ENCODE measurements at places on chromosomes 2 and 18. TPM values are rescaled to one million over a fixed set of nuclear protein-coding genes. Genes with fewer than 3 reads are reported as not detected.
A peak's percentile ranks its signal among the peaks of the same experiment; 100 is the strongest.

DNA sequence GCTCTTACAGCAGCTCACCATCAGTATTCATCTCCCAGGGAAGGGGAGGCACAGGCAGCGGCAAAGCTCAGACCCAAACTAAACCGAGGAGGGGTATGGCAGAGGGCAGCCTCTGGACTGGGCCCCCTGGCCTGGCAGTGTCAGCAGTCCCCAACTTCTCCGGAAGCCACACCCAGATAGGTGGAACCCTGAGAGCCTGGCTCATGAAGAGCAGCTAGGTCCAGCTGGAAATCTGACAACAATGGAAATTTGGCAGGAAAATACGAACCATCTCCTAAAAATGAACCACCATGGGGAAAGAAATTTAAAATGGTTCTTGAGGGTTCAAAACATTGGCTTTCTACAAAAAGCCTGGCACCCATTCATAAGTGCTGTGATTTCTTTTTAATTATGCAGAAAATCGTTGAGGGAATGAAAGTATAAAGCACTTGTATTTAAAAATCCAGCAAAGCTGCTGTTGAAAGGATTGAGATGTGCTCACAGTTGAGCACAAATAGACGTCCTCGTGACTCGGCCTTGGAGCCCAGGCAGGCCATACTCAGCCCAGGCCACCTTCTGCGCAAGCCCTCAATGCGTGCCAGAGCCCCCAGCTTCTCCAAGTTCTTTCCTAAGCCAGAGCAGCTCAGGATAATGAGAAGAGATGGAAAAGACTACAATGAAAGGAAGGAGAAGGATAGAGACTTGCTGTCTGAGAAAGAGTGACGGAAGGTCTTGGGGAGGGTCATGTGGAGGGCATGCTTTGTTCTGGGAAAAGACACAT lies 93.0 kb downstream of the COL6A3 start:
- peaks cover 100% of the 10 kb centered on the region for H3K4me1 ChIP-seq
- H3K27me3 ChIP-seq: no peaks in the 10 kb centered on the region
- H3K27ac ChIP-seq: peak overlapping the region; percentile 93
- DNase-seq: no peak
- no peaks in the 10 kb centered on the region for H3K36me3 ChIP-seq

- no peak for DNase-seq
- peaks cover 72% of the 10 kb centered on the region for H3K27me3 ChIP-seq
- H3K4me1 ChIP-seq: peaks cover 15% of the 10 kb centered on the region
- H3K36me3 ChIP-seq: no peaks in the 10 kb centered on the region
- H3K27ac ChIP-seq: no peak within 1 kb of the TSS
These were observed at the start of gene POMC for GRCh38 chr2:25168256-25169072. POMC (minus strand) TSS chr2:25168580; CDS start chr2:25164772, 3,808 bp downstream.

DNA sequence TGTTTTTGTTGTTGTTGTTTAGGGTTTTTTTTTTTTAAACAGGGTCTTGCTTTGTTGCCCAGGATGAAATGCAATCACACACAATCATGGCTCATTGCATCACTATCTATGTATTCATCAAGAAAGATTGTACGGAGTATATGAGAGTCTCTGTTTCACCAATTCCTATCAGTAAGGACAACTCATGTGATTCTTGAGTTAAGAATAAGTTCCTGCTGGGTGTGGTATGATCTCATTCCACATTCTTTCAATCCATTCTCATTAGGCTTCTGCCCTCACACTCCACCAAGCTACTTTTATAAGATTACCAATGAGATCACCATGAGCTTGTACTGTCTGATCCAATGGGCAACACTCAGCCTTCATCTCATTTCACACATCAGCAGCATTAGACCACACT lies 9.1 kb upstream of the AP1S3 start:
- DNase-seq: no peak
- H3K36me3 ChIP-seq: peaks cover under 1% of the 10 kb centered on the region
- H3K4me3 ChIP-seq: no peak overlapping the region
- H3K4me1 ChIP-seq: no peaks in the 10 kb centered on the region

DNA sequence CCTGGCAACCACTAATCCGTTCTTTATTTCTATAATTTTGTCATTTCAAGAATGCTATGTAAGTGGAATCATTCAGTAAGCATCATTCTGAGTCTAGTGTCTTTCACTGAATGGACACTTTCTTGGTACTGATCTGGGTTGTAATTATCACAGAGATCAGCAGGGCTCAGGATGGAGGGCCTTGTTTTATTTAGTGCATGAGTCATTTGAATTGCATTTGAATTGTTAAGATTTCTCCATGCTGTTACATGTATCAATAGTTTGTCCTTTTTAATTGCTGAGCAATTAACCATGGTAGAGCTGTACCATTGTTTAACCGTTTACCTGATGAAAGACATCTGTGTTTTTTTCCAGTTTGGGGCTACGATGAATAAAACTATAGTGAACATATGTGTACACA lies 256.4 kb downstream of the THSD7B start:
- no peak overlapping the region for H3K4me3 ChIP-seq
- no peaks in the 10 kb centered on the region for H3K4me1 ChIP-seq
- H3K36me3 ChIP-seq: no peaks in the 10 kb centered on the region
- H3K27ac ChIP-seq: no peak overlapping the region
- DNase-seq: no peak

- H3K36me3 ChIP-seq: no peaks in the 10 kb centered on the region
- no peak overlapping the region for H3K27ac ChIP-seq
- no peak overlapping the region for H3K4me3 ChIP-seq
These were observed 15.8 kb upstream of the VWC2L start for GRCh38 chr2:214395040-214395439.

- no peak overlapping the region for H3K27ac ChIP-seq
- peaks cover 2% of the 10 kb centered on the region for H3K36me3 ChIP-seq
- H3K27me3 ChIP-seq: no peaks in the 10 kb centered on the region
- H3K4me3 ChIP-seq: no peak overlapping the region
- peaks cover 14% of the 10 kb centered on the region for H3K4me1 ChIP-seq
These were observed 159.5 kb downstream of the SEPTIN10 start for GRCh38 chr2:109454304-109454703.

GRCh38 chr2:136206613-136207012 lies 88.7 kb upstream of the CXCR4 start:
- no peaks in the 10 kb centered on the region for H3K36me3 ChIP-seq
- peak; percentile 77 for DNase-seq
- no peaks in the 10 kb centered on the region for H3K27me3 ChIP-seq
- no peaks in the 10 kb centered on the region for H3K4me1 ChIP-seq
- no peak overlapping the region for H3K27ac ChIP-seq
- no peak overlapping the region for H3K4me3 ChIP-seq

DNA sequence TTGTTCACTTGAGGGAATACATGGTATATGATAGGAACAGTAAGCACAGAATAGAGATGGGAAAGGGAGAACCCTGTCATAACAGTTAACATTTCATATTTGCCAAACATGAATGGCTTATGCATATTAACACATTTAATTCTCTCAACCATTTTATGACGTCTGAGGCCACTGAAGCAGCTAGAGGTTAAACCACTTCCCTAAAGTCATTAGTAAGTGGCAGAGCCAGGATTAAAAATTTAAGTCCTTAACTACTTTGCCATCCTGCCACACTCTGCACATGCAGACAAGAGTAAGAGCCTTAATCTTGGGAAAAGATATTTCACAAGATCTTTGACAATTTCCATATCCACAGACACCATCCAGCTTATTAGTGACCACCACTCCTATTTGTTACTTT lies 2.1 kb downstream of the LIPT1 start:
- H3K4me1 ChIP-seq: peaks cover 23% of the 10 kb centered on the region
- no peaks in the 10 kb centered on the region for H3K27me3 ChIP-seq
- no peaks in the 10 kb centered on the region for H3K36me3 ChIP-seq
- DNase-seq: no peak
- no peak overlapping the region for H3K27ac ChIP-seq

DNA sequence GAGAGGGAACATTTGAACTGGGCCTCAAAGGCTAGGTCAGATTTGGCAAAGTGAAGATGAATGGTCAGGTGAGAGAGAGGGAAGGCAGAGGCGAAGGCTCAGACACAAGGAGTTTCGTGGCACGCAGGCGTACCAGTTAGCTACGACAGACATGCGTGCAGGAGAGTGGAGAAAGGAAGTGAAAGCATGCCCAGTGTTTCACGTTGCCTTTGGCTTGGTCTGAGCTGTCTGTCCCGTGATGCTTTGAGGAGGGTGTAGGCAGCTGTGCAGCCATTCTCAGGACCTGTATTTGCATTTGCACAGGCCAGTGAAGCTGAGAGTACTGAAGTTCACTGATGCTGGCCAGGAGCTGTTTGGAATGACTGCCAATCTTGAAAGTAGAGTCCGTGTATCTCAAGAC lies 69.5 kb downstream of the HNRNPLL start:
- no peak overlapping the region for H3K27ac ChIP-seq
- no peak for DNase-seq
- H3K36me3 ChIP-seq: no peaks in the 10 kb centered on the region
- no peaks in the 10 kb centered on the region for H3K27me3 ChIP-seq
- no peak overlapping the region for H3K4me3 ChIP-seq
- peaks cover 31% of the 10 kb centered on the region for H3K4me1 ChIP-seq

DNA sequence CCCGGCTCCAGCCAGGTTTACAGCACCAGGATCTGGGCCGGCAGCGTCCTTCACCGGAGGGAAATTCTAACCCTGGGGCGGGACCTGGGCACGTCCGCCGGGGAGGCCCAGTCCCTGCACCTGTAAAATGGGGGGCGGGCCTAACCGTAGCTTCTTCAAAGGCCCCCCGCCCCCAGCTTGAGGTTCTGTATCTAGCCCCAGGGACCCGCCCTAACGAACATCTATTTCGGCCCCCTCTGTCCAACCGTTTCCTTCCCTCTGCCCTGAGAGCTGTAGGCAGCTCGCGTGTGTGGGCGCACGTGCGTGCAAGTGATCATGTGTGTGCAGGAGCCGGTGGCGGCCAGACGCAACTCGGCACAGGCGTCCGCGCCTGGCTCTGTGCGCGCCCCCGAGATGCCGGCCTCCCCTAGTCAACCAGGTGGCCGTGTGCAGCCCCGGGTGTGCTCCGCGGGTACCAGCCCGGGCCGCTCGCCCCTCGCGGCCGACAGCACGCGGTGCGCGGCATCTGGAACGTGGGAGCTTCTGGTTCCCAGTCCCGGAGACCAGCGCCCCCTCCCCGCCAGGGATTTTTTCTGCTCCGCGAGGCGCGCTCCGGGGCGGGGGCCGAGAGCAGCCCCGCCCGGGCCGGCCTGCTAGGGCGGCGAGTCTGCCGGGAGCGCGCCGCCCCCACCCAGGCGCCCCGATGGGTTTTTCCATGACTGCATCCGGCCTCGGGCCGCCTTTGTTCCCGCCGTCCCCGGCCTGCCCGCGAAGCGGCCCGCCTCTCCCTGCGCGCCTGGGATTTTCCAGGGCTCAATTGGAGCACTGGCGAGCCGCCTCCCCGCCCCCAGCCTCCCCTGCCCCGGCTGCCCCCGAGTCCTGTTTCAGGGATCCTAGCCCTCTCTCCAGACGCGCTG lies 21.2 kb downstream of the TEX44 start:
- H3K27ac ChIP-seq: peak overlapping the region; percentile 97
- DNase-seq: peak; percentile 96
- H3K36me3 ChIP-seq: no peaks in the 10 kb centered on the region
- H3K27me3 ChIP-seq: no peaks in the 10 kb centered on the region
- peaks cover 47% of the 10 kb centered on the region for H3K4me1 ChIP-seq

GRCh38 chr2:203498161-203498560 lies 36.9 kb downstream of the RAPH1 start:
- H3K4me1 ChIP-seq: peaks cover 25% of the 10 kb centered on the region
- H3K4me3 ChIP-seq: no peak overlapping the region
- DNase-seq: no peak
- H3K36me3 ChIP-seq: peaks cover 4% of the 10 kb centered on the region
- no peak overlapping the region for H3K27ac ChIP-seq
- H3K27me3 ChIP-seq: no peaks in the 10 kb centered on the region

GRCh38 chr2:223930103-223930976 lies 14.8 kb downstream of the WDFY1 start:
- H3K4me1 ChIP-seq: peaks cover 47% of the 10 kb centered on the region
- H3K27me3 ChIP-seq: no peaks in the 10 kb centered on the region

DNA sequence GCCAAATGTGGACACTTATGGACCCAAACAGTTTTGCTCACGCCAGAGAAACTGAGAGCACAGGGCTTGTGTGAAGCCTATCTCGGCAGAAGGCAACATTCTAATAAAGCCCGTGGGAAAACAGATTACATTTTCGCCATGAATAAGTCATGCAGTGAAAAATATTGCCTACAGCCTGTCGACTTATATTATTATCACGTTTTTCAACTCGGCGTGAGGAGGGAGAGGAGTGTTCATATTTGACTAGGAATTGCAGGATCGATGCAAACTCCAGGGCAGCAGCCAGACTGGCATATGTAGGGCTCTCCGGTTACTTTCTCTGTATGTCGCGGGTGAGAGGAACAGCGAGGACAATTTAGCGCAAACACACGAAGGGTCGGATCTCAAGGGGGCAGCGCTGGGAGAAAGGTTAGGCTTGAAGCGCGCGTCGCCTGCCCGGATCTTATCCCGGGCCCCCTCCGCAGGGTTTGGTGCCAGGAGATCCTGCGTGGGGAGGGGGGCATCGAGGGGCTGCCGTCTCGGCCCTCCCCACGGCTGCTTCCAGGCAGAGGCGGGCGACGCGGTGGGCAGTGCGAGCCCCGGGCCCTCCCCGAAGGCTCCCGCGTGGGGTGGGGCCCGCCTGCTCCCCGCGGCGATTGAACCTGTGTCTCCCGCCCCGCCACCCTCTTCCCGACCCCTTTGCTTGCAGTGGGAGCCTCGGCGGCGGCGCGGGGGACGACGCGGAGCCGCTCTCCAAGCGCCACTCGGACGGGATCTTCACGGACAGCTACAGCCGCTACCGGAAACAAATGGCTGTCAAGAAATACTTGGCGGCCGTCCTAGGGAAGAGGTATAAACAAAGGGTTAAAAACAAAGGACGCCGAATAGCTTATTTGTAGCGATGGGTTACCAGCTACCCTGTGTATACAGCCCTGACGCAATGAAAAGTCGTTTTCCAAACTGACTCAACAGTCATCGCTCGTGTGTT lies 4.4 kb downstream of the ADCYAP1 start:
- DNase-seq: peak; percentile 53
- H3K27ac ChIP-seq: no peak overlapping the region
- H3K4me1 ChIP-seq: peaks cover 53% of the 10 kb centered on the region
- H3K4me3 ChIP-seq: peak overlapping the region; percentile 53
- H3K36me3 ChIP-seq: no peaks in the 10 kb centered on the region

GRCh38 chr2:235162837-235163197 lies 211.0 kb downstream of the SH3BP4 start:
- no peaks in the 10 kb centered on the region for H3K4me1 ChIP-seq
- H3K27ac ChIP-seq: no peak overlapping the region
- H3K36me3 ChIP-seq: no peaks in the 10 kb centered on the region
- peaks cover 4% of the 10 kb centered on the region for H3K27me3 ChIP-seq
- DNase-seq: no peak

DNA sequence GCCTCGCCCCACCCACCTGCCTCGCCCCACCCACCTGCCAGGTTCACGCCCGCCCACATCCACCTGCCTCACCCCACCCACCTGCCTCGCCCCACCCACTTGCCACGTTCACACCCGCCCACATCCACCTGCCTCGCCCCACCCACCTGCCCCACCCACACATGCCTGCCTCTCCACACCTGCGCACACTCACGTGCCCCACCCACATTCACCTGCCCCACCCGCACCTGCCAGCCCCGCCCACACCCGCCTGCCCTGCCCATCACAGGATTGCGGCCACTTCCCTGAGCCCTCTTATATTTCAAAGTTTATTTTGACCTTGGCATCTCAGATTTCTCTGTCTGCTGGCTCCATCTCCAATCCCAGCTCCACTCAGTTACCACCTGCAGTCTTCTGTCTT lies 217.5 kb upstream of the SOX11 start:
- no peaks in the 10 kb centered on the region for H3K27me3 ChIP-seq
- no peaks in the 10 kb centered on the region for H3K36me3 ChIP-seq

Gene TFCP2L1
- total RNA-seq: 1.6 TPM

Gene ERFE
- total RNA-seq: not detected

Gene WBP1
- 40.0 TPM for total RNA-seq

Gene ZSCAN30
- total RNA-seq: 8.7 TPM

Gene DPP4
- 2.9 TPM for total RNA-seq

Gene ALPP
- 0.06 TPM for total RNA-seq

Gene CHST9
- 0.42 TPM for total RNA-seq

Gene CMPK2
- 3.3 TPM for total RNA-seq

Measured in esophagus muscularis mucosa (tissue), 4 donors.